ENCODE measurements at places on chromosomes 16 and 17. TPM values are rescaled to one million over a fixed set of nuclear protein-coding genes. Genes with fewer than 3 reads are reported as not detected.

Gene ADAD2
- 0.42 TPM for total RNA-seq

Gene TBX21
- total RNA-seq: 1.2 TPM

Gene TBC1D3
- not detected for total RNA-seq

Gene CFAP20
- 26.4 TPM for total RNA-seq

Gene GAS2L2
- total RNA-seq: not detected

Gene KRT27
- total RNA-seq: 2.0 TPM

Gene CDH11
- total RNA-seq: 98.3 TPM

Gene GGT6
- total RNA-seq: 83.6 TPM

Gene PRSS53
- 1.2 TPM for total RNA-seq

Gene OR1F1
- not detected for total RNA-seq

Gene RCVRN
- not detected for total RNA-seq

Gene SP2
- total RNA-seq: 22.7 TPM

Measured in ureter (tissue), 1 donor.